ENCODE measurements at places on chromosomes 6 and 20. TPM values are rescaled to one million over a fixed set of nuclear protein-coding genes. Genes with fewer than 3 reads are reported as not detected.

TXLNB gene
- total RNA-seq = 0.36 TPM

EFHC1 gene
- 1.0 TPM for total RNA-seq

ZSCAN23 gene
- 0.86 TPM for total RNA-seq

SLC17A1 gene
- total RNA-seq = not detected

KIFC1 gene
- total RNA-seq = 123 TPM

CCR6 gene
- not detected for total RNA-seq

SUMO4 gene
- 9.6 TPM for total RNA-seq

SLC35D3 gene
- not detected for total RNA-seq

MCHR2 gene
- total RNA-seq = not detected

ANKRD66 gene
- total RNA-seq = not detected

SYCP2 gene
- total RNA-seq = 8.5 TPM

TMX4 gene
- total RNA-seq = 61.9 TPM

SIRPA gene
- total RNA-seq = 0.05 TPM

RIN2 gene
- total RNA-seq = not detected

FOXA2 gene
- not detected for total RNA-seq

CFAP206 gene
- total RNA-seq = 0.07 TPM

HLA-G gene
- total RNA-seq = 1.8 TPM

RNF8 gene
- 22.8 TPM for total RNA-seq

Data from T-helper 2 cell treated with Interferon-gamma antibody and Interleukin-4, amounts not matched to agents 100 ng/mL and 5 ng/mL, for 36 hours (primary cell).